Right lobe of liver (tissue), 6 donors: ENCODE measurements at places on chromosomes 6 and 20.

DNA sequence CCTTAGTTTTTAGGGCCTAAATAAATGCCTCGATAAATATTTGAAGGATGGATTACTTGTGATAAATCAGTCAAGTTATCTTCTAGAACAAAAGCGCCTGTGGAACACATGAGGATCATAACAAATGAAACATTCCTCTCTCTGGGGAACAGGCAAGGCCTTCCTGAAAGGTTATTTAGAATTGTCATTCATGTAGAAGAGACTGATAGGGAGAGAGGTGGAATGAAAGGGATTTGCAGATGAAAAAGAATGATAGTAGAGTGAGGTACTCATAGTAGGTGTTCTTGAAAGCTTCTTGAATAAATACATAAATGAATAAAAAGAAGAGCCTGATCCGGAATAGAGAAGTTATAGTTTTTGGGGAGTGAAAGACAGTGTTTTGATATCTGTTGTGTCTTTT is 30.5 kb downstream of the TSPYL4 start:
- no peak for DNase-seq

GRCh38 chr20:48153523-48153922 is 368.2 kb upstream of the SULF2 start:
- DNase-seq: no peak

DNA sequence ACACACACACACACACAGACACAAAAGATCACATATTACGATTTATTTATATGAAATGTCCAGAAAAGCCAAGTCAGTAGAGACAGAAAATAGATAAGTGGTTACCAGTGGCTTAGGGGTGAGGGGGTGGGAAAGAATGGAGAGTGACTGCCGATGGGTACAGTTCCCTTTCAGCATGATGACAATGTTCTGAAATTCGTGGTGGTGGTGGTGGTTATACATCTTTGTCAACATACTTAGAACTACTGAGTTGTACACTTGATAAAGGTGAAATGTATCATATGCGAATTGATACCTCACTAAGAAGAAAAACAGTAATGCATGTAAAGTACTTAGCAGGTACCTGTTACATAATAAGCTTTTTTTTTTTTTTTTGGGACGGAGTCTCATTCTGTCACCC is 124.3 kb downstream of the SCAF8 start:
- DNase-seq: no peak

DNA sequence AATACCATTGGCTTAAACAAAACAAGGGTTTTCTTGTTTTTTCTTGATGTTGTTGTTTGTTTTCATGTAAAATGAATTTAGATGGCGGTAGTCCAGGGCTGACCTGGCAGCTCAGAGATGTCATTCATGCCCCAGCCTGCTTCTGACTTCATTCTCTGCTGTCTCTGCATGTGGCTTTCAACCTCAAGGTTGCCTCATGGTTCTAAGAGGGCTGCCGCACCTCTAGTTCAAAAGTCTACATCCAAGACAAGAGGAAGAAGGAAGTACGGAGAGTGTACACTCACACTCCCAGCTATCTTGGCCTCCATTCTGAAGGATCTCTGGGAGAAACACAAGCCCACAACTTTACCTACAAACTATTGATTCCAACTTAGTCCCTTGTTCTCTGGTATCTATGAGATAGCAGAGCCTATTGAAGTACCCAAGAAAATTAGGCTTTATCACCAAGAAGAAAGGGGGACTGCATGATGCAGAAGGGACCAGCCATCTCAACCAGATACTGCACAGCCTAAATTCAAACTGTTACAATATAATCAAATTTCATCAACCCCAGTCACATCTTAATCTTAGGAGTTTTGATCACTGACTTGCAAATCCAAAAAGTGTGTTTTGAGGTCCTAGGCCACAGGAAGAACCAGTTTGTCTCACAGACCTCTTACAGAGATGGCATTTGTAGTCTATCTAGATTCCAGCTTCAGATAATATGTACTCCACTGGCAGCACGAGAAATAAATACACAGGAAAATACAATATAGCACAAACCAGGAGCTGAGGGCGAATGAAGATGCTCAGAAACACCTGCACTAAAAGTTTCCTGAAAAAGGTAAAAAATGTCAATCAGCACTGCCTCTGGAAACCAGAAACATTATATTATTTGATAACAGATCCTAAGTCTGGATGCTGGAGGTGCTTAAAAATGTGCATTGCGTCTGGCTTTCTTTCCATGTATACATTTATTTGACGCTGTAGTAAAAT is 866 bp upstream of the BTN3A3 start:
- no peak for DNase-seq

DNA sequence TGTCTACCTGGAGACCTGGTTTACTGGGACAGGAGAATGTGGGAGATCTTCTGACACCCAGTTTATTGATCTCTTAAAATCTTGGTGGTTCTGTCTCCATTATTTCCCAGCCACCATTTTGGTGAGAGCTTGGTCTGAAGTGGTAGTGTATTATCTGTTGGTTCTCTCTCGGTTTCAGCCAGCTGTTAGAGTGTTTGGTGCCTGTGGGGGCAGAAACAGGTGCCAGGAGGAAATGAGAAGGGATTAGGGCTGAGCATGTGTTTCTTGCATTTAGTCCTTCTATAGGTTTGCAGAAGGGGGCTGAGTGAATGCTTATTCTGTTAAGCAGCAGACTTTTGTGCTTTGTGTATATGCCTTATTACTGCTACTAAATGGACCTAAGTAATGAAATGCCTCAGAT is 9.6 kb downstream of the JARID2 start:
- no peak for DNase-seq

DNA sequence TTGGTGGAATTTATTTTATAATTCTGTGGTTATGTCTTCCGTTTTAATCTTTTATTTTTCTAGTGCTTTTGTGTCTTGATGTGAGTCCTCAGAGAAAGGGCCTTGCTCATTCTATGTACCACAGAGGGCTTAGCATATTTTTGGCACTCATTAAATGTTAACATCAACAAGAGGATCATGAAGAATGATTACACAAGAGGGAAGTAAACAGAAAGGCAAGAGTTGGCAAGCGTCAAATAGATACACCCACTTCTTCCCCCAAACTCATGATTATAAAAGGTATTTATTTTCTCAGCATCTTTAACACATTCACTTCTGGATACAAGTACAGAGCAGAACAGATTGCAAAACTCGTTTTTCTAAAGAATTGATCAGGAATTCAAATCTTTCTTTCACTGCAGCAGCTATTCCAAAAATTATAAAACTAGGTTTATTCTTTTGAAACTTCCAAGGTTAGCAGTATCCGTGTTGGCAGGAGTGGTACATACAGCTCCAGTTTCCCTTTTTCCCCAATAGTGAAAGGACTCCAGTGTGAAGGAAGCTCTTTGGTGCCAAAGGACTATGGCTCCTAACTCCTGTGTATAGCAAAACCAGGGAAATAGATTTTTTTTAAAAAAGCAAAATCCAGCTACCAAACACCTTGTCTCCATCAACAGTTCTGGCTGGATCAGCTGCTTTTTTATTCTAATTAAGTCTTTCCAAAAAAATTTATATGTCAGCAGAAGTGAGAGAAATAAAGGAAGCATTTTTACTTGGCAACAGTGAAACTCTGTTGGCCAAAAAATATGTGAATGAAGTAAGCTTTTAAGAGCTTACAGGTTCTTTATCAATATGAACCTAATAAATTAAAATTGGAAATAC is 221.9 kb downstream of the ADGRG6 start:
- no peak for DNase-seq

DNA sequence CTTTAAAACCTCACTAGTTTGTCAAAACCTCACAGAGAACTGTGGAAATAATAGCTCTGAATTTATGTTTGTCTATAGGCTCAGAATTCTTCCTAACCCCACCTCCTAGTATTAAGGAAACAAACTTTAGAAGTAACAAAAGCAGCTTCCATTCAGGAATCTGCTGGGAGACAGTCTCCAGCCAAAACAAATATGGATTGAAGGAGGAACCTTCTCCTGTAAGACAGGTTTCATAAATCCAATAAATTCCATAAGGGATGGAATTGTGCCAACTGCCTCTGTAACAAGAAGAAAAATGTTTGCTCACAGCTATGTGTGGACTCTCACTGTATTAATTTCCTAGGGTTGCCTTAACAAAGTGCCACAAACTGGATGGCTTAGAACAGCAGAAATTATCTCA is 7.5 kb downstream of the SYCP2 start:
- DNase-seq: no peak

GRCh38 chr20:38519426-38519825 is 46.8 kb downstream of the RALGAPB start:
- no peak for DNase-seq
